Kasumi-1 (cell line): ENCODE measurements at places on chromosomes 2 and 18.

GRCh38 chr2:41711736-41712135 lies 336.1 kb upstream of the PKDCC start:
- no peak for DNase-seq

DNA sequence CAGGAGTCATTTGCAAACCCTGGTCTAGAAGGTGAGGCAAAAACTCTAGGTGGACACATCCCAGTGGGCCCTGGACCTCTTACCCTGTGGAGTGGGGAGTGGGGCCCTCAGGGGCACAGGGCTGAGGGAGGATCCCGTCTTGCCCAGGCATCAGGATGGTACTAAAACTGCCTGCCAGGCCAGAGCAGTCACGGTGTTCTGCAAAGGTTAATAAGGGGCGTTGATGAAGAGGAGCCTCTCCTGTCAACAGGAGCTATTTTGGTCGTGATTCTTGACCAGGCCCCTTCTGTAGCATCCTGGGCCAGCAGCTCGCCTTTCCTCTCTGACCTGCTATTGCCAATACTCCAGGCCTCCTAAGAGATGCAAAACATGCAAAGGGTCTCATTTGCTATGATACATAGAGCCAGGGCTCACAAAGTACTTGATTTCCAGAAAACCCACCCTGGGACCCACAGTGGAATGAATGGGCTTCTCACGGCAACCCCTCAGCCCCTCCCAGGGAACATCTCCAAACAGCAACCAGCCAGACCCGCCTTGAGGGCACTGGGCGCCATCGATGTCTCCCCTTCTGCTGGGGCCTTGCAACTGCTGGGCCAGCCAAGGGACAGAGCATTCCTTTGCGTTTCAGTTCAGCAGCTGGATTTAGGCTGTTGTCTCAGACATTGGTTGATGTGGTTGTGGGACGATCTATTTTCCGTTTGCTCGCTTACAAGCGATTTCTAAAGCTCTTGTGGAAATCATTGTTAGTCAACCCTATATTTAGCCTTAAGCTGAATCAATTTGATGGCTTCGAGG lies 111.1 kb downstream of the PDCL3 start:
- DNase-seq, result no peak

DNA sequence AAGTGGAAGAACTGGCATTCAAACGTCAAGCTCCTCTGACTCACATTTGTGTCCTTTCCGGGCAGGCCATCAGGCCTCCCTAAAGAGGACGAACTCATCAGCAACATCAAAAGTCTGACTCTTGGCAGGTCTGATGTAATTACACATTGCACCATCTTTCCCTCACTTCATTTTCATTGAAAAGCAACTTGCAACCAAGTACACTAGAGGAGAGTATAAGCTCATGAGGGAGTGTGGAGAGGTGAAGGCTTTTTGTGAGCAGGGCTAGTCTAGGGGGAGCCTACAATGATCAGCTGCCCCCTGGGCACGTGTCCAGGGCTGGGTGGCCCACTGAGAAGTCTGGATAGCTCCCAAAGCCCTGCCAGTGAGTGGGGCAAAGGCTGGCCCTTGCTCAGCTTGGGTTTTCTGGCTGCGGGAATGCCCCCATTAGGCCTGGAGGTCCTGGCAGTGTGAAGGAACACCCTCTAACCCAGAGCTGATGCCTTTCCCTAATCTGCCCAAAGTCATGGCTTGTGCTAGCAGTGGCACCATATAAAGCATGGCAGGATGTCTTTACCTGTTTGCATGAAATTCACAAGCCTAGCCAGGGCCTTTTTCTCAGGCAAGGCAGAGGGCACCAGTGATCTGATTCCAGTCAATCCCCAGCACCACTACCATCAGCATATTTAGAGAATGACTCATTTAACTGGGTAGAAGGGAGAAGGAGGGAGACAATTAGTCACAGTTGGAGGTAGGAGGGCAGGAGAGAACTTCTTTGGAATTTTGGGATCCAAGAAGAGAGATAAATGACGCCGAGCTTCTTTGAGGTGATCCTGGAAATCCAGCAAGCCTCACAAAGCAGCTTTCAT lies 8.5 kb upstream of the DAW1 start:
- no peak for DNase-seq

DNA sequence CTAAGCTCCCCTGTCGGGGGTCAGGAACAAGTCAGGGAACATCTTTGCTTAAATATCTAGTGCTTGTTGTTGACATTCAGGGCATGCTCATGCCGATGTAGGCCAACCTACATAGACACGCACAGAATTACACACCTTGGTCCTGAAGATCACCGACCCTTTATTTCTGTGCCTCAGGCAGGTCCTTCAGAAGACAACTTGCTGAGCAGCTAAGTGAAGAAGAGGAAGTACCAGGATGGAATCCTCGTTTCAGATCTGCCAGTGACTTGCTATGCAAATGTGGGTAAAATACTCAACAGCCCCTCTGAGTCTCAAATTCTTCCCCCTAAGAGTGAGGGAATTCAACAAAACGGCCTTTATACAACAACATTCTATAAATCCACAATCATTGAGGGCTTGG lies 494.7 kb downstream of the BCL11A start:
- DNase-seq, result peak; percentile 59
